Choroid plexus epithelial cell (primary cell): ENCODE measurements at places on chromosomes 5 and 9.
A peak's percentile ranks its signal among the peaks of the same experiment; 100 is the strongest.

GRCh38 chr5:161230221-161230620 is 316.3 kb downstream of the GABRB2 start:
- no peak for DNase-seq

DNA sequence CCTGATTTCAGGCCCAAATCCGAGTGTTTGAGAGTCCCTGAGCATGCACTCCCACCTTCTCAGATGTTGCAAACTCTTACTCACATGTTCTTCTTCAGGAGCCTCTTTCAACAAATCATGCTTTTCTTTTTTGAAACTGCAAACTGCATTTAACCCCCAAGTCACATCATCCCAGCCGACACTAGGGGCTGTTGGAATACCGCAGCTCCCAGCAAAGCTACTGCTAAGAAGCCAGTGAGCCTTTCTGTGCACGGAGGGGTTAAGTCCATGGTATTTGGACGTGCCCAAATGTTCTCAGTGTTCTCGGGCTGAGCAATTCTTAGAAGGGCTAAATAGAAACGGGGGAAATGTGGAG is 282.9 kb downstream of the NFIB start:
- DNase-seq, result peak; percentile 95

DNA sequence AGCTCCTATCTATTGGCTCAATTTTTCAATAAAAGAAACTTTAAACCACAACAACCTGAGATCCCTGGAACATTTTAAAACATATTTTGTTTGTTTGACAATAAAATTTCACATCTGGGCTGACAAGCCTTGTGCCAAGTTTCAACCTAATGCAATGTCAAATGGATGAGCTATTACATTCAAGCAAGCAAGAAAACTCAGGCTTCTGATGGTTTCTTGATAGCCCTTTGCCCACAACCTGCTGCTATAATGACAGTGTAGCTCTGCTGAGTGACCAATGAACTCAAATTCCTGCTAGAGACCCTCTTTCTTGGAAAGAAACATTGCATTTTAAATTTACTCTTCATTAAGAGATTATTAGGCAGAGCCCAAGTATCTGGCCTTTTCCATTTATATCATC is 472.9 kb downstream of the ARHGEF28 start:
- DNase-seq, result no peak

- no peak for DNase-seq
These were observed 354.3 kb downstream of the RAB3C start for GRCh38 chr5:58937031-58937681.

DNA sequence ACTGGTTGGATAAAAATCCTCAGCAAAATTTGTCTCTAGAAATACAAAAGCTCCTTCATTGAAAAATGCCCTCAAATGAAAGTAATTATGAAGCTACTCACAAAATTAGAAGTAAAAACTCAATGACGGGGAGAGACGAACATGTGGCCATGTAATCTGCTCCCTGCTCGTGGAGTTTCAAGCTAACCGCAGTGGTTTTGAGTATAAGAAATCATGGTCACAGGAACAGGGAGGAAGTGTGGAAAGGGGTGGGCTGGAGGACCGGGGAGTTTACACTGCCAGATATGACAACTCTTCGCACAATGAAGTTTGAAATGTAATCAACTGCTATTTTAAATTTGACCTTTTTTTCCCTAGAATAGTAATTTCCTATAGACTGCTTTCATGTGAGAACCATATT is 765.4 kb upstream of the DMAC1 start:
- DNase-seq, result no peak

DNA sequence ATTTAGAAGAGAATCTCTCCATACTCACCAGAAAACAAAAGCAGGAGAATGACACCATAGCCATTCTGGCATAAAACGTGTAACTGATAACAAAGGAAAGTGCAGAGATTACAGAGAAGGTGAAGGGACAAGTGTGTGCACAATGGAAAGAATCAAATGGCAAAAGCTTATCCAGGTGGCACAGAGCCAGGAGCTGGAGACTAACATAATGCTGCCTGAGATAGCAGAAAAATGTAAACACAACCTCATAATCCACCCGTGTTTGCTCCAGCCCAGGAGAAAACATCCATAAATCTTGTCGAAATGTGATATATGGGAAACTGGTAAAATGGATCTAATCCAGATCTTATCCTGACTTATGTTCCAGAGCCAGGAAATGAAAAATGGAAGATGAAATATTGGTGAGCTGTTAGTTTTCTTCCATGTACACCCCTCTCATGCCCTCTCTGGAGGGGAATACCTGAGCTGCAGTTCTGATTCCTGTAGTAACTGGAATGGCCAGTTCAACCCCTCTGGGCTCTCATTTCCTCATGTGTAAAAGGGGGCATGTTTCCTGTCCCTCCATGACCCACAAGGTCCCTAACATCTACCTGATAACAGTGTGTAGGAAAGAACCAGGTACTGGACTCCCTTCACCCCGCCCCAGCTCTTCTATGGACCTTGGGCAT is 212.3 kb upstream of the DAPK1 start:
- DNase-seq, result peak; percentile 61

- no peak for DNase-seq
These were observed 49.6 kb upstream of the PTGER4 start for GRCh38 chr5:40630126-40630525.

GRCh38 chr5:18043344-18043743 is 409.1 kb downstream of the TAF11L14 start:
- DNase-seq, result no peak

GRCh38 chr5:36877667-36878391 is 1.3 kb downstream of the NIPBL start:
- DNase-seq, result peak; percentile 52

DNA sequence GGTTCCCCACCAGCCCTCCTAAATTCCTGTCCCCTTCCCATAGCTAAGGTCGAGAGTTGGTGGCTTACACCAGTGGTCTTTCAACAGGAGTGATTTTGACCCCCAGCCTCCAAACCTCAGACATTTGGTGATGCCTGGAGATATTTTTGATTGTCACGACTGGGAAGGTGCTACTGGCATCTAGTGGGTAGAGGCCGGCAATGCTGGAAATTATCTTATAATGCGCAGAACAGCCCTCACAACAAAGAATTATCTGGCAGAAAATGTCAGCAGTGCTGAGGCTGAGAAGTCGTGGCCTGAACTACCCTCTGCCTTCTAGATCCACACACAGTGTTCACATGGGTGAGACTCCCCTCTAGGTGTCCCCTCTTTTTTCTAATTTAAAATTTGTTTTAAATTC is 69.6 kb downstream of the IL31RA start:
- peak; percentile 46 for DNase-seq

DNA sequence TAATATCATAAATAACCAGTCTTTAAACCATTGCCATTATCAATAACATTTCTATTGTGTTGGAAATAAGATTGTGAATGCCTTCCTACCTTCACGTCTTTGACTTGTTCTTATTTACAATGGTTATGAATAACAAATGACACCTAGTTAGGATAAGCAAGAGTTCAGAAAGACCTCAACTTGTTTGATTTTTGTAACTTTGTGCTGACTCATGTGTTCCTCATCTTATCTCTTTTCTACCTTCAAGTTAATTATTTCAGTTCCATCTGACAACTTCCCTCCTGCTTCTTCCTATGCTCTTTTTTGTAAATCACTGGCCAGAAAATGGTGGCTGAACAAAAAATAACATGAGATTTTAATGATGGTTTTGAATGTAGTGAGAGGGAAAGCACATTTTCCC is 538.5 kb upstream of the TUSC1 start:
- no peak for DNase-seq

GRCh38 chr9:36479101-36479500 is 79.0 kb upstream of the RNF38 start:
- DNase-seq, result no peak

GRCh38 chr9:18452276-18452675 is 21.7 kb upstream of the ADAMTSL1 start:
- DNase-seq, result no peak

DNA sequence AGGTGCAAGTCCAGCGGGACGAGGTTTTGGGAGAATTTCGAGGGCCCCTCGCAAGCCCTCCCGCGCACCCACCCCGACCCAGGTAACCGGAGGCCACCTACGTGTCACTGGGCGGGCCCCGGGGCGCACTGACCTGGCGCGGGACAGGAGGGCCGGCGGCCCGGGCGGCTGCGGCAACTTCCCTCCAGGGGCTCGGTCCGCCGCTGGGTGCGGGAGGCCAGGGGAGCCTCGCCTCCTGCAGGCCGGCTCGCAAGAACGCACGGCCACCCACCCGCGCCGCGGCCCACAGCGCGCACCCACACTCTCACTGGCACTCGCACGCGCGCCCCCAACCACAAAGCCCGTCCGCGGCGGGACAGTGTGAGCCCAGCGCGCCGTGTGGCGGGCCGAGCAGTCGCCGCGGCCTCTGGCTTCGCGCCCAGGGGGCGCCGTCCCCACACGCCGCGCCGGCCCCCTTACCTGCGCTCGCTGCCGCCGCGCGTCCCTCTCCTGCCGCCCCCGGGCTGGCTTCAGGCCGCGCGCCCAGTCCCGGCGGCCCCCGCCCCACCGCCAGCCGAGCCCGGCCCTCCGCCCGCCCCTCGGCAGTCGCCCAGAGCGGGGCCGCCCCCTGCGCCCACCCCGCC is 451 bp downstream of the LPAR1 start:
- peak; percentile 53 for DNase-seq

- DNase-seq, result no peak
These were observed 135.9 kb downstream of the TUSC1 start for GRCh38 chr9:25542319-25542718.

GRCh38 chr5:159181152-159181551 is 28.2 kb downstream of the RNF145 start:
- DNase-seq, result peak; percentile 55

GRCh38 chr5:98299435-98299834 is 474.0 kb upstream of the RGMB start:
- no peak for DNase-seq
